ENCODE measurements at places on chromosomes 6 and 20.

GRCh38 chr6:52575502-52575892 is 1.4 kb downstream of the TRAM2 start:
- no peak for DNase-seq

GRCh38 chr20:4153251-4153650 is 137.9 kb upstream of the RNF24 start:
- no peak for DNase-seq

GRCh38 chr20:58471193-58472164 is 43.7 kb downstream of the APCDD1L start:
- DNase-seq = peak; percentile 53

- DNase-seq = no peak
Observed at GRCh38 chr20:19099596-19100545, 112.6 kb upstream of the SLC24A3 start.

GRCh38 chr20:25532015-25532751 is 53.1 kb downstream of the NINL start:
- DNase-seq = no peak

Data from suprapubic skin (tissue), 4 donors.